ENCODE measurements at places on chromosomes 13 and 19.

GRCh38 chr13:106145997-106146864, 389.2 kb downstream of the EFNB2 start:
- DNase-seq, result no peak

DNA sequence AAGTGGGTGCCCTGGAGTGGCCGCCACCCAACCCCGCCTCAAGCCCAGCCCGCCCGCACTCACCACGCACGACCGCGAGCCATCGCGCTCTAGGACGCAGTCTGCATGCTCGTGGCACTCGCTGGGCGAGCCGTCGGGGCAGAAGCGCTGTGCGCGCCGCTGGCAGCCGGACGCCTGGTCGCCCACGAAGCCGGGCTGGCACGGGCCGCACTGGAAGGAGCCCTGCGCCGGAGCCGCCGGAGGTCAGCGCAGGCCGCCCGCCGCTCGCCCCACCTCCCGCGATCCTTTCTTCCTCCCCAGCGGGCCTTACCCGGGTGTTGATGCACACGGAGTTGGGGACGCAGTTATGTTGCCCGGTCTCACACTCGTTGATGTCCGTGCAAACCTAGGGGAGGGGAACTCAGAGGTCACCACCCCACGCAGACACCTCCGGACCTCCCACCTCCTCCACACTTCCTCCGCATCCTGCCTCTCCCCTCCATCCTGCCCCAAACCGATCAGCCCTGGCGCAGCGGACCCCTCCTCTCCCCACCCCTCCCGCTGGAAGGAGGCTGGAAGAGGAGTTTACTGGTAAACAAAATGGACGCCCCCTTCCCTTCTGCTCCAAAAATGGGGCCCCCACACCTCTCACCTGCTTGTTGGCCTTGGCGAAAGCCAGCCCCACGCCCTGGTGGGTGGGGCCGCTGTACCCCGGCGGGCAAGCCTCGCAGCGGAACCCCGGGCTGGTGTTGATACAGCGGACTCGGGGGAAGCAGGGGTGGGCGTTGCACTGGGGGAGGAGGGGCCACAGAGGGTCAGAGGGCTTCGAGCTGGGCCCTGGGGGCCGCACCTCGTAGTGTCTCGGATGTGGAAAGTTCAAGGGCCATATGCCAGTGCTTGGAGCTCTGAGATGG, 2.3 kb downstream of the COMP start:
- DNase-seq, result no peak

- peak; percentile 74 for DNase-seq
These were observed 76.9 kb downstream of the FOXO1 start for GRCh38 chr13:40589285-40590109.

GRCh38 chr13:99383946-99384345, 76.7 kb upstream of the GPR183 start:
- no peak for DNase-seq

- no peak for DNase-seq
These were observed 77.5 kb downstream of the FNDC3A start for GRCh38 chr13:49053215-49053614.

- DNase-seq, result no peak
These were observed 50.1 kb upstream of the C13orf46 start for GRCh38 chr13:114023716-114024602.

GRCh38 chr19:29672933-29673336, 7.7 kb downstream of the PLEKHF1 start:
- DNase-seq, result no peak

- DNase-seq, result no peak
These were observed 1.2 kb downstream of the LPAR2 start for GRCh38 chr19:19626516-19627472.

- no peak for DNase-seq
These were observed at the start of gene ATP8A2 for GRCh38 chr13:25371875-25372283. Gene ATP8A2, plus strand, starts transcription at chr13:25371974. Its CDS starts 239 bp downstream, at chr13:25372213.

DNA sequence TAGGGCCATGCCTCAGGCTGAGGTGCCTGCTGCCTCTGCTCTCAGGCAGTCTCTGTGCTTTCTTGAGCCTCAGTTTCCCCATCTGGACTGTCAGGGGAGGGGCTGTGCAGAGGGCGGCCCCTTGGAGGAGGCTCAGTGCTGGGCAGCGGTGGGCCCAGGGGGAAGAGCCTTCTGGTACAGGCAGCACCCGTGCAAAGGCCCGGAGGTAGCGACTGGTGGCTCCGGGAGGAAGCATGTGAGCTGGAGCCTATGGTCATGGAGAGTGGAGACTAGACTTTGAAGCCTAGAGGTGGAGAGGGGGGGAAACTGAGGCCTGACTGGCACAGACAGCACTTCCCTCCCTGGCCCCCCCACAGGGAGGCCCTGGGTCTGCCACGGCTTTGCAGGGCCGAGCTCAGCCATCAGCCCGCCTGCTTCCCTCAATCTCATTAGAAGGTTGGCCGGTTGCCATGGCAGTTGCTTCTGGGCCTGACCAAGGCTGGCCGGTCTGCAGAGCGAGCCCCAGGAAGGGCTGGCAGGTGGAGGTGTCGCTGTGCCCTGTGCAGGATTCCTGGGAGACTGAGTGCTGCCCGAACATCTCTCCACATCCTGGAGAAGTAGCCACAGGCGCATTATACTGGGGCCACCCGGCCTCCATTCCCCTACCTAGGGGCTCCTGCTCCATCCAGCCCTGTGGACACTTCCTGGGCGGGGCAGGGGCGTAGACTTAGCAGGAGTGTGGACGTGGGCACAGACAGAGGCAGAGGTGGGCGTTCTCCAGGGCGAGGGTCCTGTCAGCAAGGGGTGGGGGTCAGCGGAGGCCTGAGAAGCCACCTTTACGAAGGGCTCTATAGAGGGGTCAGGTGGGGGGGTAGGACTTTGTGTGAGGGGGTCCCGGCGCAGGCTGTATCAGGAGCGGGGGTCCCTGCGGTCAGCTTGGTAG, 53.2 kb downstream of the CRTC1 start:
- DNase-seq, result no peak

DNA sequence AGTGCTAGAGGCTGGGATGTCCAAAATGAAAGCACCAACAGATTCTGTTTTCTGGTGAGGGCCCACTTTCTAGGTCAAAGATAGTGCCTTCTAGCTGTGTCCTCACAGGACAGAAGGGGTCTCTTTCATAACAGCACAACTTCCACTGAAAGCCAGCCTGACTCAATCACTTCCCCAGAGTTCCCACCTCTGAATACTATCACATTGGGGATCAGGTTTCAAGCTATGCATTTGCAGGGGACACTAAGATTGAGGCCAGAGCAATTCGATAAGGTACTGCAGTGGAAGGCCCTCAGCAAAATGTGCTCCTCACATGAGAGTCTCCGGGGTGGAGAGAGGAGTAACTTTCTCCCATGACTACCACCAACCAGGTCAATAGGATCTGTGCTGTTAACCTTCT, 1501.5 kb downstream of the EFNB2 start:
- DNase-seq, result no peak

GRCh38 chr13:77533875-77534788, 1.4 kb upstream of the SCEL start:
- no peak for DNase-seq

DNA sequence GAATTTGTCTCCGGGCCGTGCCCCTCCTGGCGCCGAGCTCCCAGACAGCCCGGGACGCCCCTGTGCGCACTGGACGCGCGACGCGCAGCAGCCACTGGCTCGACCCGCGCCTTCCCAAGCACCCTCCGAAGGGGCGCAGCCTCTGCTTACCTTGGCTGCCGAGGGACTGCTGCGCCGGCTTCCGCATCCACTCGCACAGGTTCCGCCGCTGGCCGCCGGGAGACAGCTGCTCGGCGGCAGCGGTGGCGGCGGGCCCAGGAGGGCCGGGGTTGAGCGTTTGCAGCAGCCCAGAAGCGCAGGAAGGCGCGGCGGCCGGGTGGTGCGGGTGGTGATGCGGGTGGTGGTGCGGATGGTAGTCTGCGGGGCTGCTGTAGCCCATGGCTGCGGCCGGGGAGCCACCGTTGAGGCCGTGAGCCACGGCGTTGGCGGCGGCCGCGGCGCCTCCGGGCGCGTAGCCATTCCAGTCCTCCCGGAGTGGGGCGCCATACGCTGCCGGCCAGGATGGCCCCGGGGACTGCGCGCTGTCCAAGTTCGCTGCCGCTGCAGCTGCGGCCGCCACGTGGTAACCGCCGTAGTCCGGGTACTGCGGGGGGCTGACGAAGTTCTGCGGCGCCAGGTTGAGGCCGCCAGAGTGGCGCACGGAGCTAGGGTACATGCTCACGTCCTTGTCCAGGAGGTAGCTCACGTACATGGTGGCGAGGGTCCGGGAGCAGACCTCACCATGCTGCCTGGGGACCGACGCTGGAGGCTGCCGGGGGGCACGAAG, 616 bp downstream of the CDX2 start:
- DNase-seq, result no peak

GRCh38 chr13:112003396-112003795, 63.6 kb upstream of the SOX1 start:
- no peak for DNase-seq

DNA sequence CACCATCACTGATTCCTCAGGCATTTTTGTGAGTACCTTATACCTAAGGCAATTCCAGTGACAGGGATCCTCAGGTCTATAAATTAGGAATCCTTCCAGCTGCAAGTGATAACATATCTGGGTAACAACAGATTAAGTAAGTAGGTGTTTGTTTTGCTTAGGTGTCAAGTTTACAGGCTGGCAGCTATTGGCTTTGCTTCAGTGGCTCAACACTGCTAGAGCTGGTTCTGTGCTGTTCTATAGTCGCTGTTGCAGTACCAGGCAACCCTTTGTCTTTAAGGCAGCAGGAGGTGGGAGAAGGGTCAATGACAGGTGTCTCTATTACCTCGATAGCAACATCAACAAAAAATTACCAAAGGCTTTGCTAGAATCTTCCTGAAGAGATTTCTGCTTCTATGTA, 27.0 kb downstream of the SLC10A2 start:
- no peak for DNase-seq

DNA sequence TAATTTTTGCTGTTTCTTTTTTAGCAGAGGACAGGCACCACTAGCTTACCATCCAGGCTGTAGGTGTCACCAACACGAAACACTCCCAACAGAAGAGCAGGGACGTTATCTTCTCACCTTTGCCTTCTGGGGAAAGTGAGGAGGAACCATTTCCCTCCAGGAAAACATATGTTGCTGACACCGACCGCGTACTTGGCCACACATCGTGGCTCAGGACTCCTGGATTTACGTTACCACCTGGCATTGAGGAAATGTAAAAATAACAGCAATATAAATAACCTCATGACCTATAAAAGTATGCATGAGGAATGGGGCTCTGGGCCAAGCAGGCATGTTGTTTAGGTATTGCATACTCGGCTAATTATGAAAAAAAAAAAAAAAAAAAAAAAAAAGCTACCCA, 525.1 kb downstream of the MYO16 start:
- DNase-seq, result peak; percentile 52

GRCh38 chr13:26486550-26486949, 70.9 kb upstream of the WASF3 start:
- DNase-seq, result no peak

DNA sequence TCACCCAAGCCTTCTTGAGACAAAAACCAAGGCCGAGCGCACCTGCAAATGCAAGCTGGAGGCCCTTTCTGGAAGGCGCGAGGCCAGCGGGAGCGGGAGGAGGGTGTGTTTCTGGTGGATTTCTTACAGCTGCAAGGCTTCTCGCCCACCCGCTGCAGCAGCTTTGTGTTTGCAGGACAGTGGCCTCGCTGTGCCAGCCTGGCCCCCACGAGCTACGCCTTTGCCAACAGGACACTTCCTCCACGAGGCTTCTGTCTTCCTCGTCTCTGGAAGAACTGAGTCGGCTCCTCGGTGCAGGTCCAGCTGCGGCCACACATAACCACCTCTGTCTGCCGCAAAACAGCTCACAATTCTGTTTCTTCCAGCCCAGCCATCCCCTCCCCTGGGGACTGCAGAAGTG, 10.1 kb downstream of the ATCAY start:
- DNase-seq, result no peak

GRCh38 chr13:97211300-97211699, 10.8 kb upstream of the MBNL2 start:
- DNase-seq, result no peak

DNA sequence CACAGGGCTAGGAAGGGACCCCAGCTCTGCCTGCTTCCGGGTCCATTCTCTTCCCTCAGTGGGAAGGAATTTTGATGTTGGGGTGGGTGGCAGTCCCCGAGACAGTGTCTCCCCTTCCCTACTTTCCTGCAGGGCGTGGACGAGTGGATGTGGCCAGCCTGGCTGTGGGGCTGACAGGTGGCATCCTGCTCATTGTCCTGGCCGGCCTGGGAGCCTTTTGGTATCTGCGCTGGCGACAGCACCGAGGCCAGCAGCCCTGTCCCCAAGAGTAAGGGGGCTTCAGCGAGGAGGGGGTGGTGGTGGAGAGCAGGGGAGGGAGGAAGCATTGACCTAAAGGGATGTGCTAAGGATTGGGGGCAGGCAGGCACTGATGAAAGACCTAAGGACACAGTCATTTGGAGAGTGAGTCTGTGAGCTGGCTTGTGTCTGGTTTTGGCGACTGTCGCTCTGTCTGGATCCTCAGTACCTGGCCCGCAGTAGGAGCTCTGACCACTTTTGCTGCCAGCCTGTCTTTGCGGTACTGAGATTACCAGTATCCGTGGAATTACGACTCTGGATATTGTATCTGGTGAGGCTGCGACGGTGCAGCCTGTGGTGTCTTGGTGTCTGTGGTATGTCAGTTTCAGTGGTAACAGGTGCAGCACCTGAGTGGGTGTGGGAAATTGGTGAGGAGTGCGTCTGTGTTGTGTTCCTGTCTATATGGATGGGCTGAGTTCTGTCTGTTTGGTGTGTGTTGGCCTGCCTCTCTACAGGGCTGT, 2.4 kb upstream of the PRR12 start:
- DNase-seq, result no peak

DNA sequence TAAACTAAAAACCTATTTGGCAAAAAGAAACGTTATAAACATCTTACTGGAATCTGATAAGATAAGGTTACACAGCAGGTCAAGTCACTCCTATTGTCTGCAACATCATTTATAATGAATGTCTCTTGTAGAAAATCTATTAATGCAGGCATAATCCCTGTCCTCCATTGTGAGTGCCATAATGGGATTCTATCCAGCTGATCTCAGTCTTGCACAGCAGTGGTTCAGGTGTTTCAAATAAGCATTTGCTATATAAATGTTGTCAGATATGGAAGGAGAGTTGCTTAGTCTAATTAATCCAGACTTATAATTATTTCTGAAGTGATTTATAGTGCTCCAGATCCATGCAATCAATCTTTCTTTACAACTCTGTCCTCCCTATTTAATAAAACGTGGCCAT, 186.5 kb upstream of the ATXN8OS start:
- no peak for DNase-seq

DNA sequence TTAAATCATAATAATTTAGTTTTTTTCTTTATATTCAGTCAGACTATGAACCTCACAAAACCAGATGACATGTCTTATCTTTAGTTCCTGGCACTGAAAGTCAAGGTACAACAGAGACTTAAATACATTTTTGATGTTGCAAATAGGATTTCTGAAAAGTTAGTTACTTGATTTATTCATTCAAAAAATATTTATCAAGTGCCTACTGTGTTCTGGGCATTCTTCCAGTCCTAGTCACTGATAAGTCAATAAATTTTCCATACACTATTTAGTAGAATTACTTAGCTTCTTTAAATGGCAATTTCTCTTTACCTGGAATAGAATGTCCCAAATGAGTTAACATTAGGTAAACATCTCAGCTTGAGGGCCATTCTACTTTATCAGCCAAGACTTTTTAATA, 938.3 kb upstream of the PCDH9 start:
- no peak for DNase-seq

- DNase-seq, result no peak
These were observed 24.9 kb downstream of the TEX26 start for GRCh38 chr13:30957258-30957943.

Data from cardiac fibroblast (primary cell).